ENCODE measurements at places on chromosomes 13 and 19. TPM values are rescaled to one million over a fixed set of nuclear protein-coding genes. Genes with fewer than 3 reads are reported as not detected.

The SRRM5 gene
- total RNA-seq = 0.06 TPM

The FGF14 gene
- 1.8 TPM for total RNA-seq

The GAS6 gene
- total RNA-seq = 54.1 TPM

The ADGRE2 gene
- 1.3 TPM for total RNA-seq

The CAPN12 gene
- total RNA-seq = 12.4 TPM

The THSD1 gene
- total RNA-seq = 10.6 TPM

The ZNF266 gene
- 21.4 TPM for total RNA-seq

The ZNF813 gene
- total RNA-seq = 5.5 TPM

The ZNF222 gene
- total RNA-seq = 3.3 TPM

The CACNA1A gene
- total RNA-seq = 0.88 TPM

The SIGLEC8 gene
- 0.06 TPM for total RNA-seq

The SLAIN1 gene
- total RNA-seq = 14.8 TPM

The ZNF429 gene
- 11.4 TPM for total RNA-seq

The DHDH gene
- total RNA-seq = 1.4 TPM

The GPR180 gene
- 6.7 TPM for total RNA-seq

The MAP4K1 gene
- 2.7 TPM for total RNA-seq

The RDH8 gene
- total RNA-seq = not detected

The MATK gene
- total RNA-seq = 1.3 TPM

The ZNF345 gene
- total RNA-seq = 14.0 TPM

The PMIS2 gene
- total RNA-seq = not detected

The ADAMTS10 gene
- total RNA-seq = 78.6 TPM

The KANK2 gene
- 170 TPM for total RNA-seq

The CLC gene
- 4.4 TPM for total RNA-seq

The C19orf85 gene
- total RNA-seq = not detected

The HSPB6 gene
- 51.6 TPM for total RNA-seq

The DMKN gene
- total RNA-seq = 47.1 TPM

The GET3 gene
- total RNA-seq = 48.2 TPM

The BRSK1 gene
- total RNA-seq = 11.2 TPM

The OR7C2 gene
- total RNA-seq = not detected

The KIR2DL1 gene
- total RNA-seq = not detected

The LGALS14 gene
- total RNA-seq = not detected

The SIGLECL1 gene
- not detected for total RNA-seq

The ETV2 gene
- 0.47 TPM for total RNA-seq

The ZNF850 gene
- total RNA-seq = 8.2 TPM

The TPTE2 gene
- not detected for total RNA-seq

The GZMM gene
- total RNA-seq = 1.2 TPM

The NMRK2 gene
- 4.7 TPM for total RNA-seq

The CNFN gene
- 0.76 TPM for total RNA-seq

The CGB5 gene
- not detected for total RNA-seq

The LRRC25 gene
- total RNA-seq = 5.4 TPM

The DBP gene
- total RNA-seq = 17.2 TPM

The HIF3A gene
- total RNA-seq = 194 TPM

The FOXA3 gene
- 1.3 TPM for total RNA-seq

The POLR1D gene
- 76.9 TPM for total RNA-seq

The NTF4 gene
- total RNA-seq = 5.4 TPM

The NCAN gene
- total RNA-seq = 0.23 TPM

The WDR87 gene
- total RNA-seq = not detected

The BORA gene
- 4.1 TPM for total RNA-seq

The CYP4F8 gene
- total RNA-seq = not detected

The WDR88 gene
- 0.18 TPM for total RNA-seq

The IL17D gene
- total RNA-seq = 4.3 TPM

All from metanephros (tissue), 2 donors.